ENCODE measurements at places on chromosomes 4 and X.

GRCh38 chr4:19123681-19124080 is 1102.1 kb upstream of the LCORL start:
- no peak for DNase-seq

DNA sequence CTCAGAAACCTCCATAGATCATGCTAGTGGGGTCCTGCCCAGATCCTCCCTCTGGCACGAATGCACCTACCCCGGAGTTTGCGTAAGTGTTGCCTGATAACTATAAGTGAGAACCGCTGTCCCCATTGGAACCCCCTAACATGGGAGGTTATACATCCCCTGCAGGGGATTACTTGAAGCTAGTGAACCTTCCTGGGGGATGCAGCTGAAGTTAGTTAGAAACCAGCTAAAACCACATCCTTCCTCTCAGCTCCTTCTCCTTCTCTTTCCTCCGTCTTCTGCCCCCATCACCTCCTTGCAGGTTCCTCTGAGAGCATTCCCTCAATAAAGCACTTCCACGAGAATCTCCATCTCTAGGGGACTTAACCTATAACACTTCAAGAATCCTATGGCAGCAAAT is 95.0 kb downstream of the ZNF827 start:
- no peak for DNase-seq

- no peak for DNase-seq
Measured at GRCh38 chr4:117001077-117001476, 84.3 kb downstream of the TRAM1L1 start.

- no peak for DNase-seq
Measured at GRCh38 chrX:125378770-125379169, 59.1 kb downstream of the TEX13C start.

DNA sequence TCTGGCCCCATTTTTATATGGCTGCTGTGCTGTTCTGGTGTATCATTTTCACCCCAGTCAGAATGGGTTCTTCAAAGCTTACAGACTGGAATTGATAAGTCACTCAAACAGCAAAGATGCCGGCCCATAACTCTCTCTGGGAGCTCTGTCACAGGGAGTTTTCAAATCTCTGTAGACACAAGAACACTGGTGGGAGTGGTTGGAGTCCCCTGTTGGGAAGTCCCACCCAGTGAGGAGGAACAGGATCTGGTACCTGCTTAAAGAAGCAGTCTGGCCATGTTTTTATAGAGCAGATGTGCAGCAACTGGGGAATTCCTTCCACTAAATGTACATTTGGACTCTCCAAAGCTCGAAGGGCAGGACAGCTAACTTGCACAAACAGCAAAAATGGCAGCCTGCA is 69.3 kb upstream of the UGT2B7 start:
- no peak for DNase-seq

- no peak for DNase-seq
Measured at GRCh38 chr4:169051761-169052593, 41.9 kb upstream of the CBR4 start.

GRCh38 chr4:34950926-34951325 is 1293.4 kb downstream of the ARAP2 start:
- no peak for DNase-seq

DNA sequence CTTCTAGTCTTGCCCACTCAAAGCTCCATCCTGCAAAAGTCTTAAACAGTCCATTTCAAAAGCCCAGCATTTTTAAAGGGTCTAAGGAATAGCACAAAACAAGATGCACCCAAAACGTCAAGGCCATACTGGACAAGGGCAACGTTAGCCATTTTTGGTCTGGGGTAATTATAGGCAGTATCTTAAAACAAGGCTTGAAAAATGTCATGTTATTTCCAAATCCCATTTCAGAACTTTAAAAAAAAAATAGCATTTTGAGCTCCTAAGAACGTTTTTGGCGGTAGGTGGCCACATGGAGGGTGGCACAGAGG is 584 bp upstream of the TMEM165 start:
- DNase-seq = no peak

- DNase-seq = no peak
Measured at GRCh38 chr4:159027535-159027934, 75.3 kb upstream of the RAPGEF2 start.

- DNase-seq = no peak
Measured at GRCh38 chr4:4880492-4880891, 21.0 kb downstream of the MSX1 start.

DNA sequence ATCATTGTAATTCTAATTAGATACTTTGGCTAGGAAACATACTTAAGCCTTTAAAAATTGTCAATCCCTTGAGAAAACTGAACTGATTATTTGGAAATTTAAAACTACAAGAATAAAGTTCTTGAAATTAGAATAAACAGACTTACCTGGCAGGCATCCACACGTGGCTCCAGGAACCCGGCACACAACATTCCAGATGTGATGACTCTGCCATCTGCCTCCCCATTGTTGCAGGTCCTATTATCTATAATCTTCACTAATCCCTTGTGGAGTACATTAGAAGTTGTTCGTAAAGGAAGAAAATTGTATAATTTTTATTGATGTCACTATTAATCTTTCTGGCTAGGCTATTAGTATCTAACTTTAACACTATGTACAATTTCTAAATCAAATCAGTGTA is 16.2 kb upstream of the GNRHR start:
- DNase-seq = no peak

GRCh38 chrX:38890326-38890725 is 89.1 kb downstream of the MID1IP1 start:
- DNase-seq = no peak
